ENCODE measurements at places on chromosomes 4 and X.

DNA sequence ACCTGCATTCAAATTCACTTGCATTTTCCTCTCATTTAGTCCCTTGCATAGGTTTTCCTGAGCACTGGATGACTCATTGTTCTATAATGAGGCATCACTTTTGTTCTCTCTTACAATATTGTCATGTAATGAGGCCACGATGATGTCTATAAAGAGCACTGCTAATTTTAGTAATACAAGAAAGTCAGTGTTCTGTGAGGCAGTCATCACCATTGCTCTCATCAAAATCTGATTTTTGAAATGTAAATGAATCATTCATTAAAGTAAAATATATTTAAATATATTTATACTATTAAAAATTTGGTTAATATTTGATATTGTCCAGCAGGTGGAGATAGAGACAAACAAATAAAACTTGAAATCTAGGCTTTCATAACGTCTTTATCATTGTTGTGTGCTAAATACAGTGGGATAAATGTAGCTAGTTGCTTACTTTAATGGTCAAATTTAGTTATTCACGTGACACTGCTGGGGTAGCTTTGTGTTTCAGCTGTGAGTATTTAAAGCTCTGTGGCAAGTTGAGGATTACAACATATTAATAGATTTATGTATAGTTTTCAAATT is 15.4 kb downstream of the HMGB2 start:
- no peak for DNase-seq

DNA sequence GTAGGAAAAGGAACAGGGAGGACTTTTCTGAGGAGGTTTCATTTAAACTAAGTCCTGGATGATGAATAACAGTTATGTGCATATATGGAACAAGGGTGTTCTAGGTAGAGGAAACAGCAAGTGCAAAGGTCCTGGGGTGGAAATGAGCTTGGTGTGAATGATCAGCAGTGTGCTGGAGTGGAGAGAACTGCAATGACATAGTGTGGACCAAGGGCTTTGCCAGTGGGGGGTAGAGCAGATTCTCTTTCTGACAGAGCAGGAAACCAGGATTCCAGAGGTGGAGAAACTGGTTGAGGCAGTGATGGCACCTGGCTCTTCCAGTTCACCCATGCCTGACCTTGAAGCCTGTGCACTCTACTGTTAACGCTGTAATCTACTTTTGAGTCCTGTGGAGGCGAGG is 1.7 kb downstream of the PPP1R3F start:
- peak; percentile 41 for DNase-seq

- no peak for DNase-seq
Observed at GRCh38 chr4:184400891-184401290, 73.5 kb downstream of the IRF2 start.

DNA sequence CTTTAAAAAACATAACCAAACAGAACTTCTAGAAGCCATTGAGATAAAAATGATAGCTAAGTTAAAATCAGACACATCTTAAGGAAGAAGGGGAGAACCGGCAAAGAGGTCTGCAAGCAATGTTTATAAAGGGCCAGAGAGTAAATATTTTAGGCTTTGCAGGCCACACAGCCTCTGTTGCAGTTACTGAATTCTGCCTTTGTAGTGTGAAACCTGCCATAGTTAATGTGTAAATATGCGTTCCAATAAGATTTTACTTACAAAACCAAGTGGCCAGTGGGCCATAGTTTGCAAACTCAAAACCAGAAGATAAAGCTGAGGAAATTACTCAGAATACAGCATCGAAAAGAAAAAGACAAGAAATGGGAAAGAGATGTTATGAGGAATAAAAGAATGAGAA is 33.6 kb downstream of the CHM start:
- DNase-seq: no peak

GRCh38 chr4:155423671-155424070 is 46.9 kb upstream of the MAP9 start:
- no peak for DNase-seq

DNA sequence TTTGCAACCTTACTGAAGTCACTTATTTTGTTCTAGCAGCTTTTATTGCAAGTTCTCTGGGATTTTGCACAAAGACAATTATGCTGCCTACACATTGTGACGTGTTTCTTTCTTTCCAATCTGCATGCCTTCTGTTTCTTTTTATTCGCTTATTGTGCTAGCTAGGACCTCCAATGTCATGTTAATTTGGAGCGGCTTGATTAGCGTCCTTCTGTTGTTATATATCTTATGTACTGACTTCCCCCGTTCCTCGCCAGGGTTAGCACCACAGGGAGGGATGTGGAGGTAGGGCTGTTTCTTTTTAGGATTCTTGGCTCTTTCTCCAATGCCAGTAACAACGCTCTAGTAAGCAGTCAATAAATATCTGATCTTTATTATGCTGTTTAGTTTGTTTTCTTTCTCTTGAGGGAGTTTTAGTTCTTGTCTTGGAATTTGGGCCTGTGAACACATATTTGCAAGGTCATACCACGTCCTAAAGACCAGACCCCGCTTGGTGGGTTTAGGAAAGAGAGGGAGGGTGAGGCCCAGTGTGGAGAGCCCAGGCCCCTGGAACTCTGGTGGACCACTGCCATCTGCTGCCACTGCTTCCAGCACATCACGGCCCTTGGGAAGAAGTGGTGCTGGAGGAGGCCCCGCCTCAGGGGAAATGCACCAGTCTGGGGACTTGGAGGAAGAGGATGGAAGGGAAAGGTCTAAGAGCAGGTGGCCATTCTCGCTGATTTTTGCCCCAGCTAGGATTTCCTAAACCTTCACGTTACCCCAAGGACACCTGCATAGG is 129.1 kb downstream of the TRIML1 start:
- no peak for DNase-seq

DNA sequence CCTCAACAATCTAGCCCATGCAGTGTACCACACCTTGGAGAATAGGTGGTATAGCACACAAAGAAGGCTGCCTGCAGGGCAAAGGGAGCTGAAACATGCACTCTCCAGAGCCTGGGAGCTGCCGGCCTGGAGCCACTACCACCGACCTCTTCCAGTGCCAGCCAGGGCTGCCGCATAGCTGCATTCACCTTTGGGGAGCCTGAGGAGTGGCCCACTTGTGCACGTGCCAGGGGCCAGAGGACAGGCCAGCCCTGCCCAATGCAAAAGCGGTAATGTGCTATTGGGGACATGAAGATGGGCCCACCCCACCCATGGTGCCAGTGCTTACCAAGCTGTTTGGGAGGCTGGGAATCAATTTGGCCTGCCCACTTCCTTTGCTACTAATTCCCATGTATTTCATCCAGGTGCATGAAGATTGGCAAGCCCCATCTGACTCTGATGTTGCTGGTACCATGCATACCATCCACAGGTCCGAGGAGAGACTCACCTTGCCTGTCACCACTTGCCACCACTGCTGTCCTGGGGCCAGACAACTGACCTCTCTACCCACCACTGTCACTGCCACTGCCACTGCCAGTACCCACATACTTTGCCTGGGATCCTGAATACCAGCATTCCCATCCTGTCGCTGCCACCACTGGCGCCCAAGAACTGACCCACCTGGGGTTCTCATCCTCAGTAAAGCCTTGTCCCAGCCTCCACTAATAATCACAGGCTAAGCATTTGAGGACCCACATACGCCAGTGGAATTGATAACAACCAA is 506.9 kb downstream of the MAGEB5 start:
- peak; percentile 58 for DNase-seq

GRCh38 chr4:7340553-7341433 is 93.9 kb downstream of the PSAPL1 start:
- peak; percentile 51 for DNase-seq

DNA sequence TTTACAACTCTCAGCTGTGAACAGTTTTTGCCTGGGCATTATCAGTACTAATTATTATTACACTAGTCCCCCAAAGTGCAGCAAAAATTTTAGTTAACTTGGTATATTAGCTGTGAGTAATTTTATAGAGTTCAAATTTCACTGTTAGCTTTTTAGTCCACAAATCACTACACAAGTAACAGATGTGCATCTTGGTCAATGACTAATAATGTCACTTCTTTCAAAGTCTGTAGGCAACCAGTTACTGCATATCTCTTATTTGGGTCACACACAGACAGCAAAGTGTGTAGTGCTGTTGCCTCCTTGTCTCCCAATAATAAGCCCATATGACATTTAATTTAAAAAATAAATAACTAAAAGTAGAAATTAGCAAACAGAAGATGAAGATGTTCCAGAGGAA is 159.9 kb downstream of the SCFD2 start:
- no peak for DNase-seq

DNA sequence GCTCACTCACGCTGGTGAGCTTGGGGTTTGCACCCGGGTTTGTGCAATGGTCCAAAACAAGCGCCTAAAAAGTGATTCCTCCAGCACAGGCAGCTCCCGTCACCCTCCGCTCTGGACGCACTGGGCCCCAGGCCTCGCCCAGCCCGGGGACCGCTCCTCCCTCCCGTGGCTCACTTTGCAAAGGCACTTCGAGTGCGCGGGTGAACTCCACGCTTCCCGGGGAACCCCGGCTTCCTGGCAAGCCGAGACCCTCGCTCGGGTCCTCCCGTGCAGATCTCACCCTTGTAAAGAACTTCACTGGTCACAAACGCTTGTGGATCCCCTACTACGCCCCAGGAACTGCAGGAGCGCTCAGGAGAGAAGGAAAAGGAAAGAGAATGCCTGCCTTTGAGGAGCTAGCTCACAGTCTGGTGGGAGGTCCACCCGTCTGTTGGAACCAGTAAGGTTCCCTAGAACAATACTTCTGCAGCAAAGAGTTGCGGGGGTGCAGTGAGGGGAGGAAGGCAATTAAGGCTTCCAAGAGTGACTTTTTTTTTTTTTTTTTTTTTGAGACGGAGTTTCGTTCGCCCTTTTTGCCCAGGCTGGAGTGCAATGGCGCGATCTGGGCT is at the start of gene CTPS2:
Gene CTPS2 (minus strand): TSS at position 122 of the 608 bp plus-strand sequence. CDS start 9,767 bp downstream, outside the sequence.
- peak; percentile 88 for DNase-seq

DNA sequence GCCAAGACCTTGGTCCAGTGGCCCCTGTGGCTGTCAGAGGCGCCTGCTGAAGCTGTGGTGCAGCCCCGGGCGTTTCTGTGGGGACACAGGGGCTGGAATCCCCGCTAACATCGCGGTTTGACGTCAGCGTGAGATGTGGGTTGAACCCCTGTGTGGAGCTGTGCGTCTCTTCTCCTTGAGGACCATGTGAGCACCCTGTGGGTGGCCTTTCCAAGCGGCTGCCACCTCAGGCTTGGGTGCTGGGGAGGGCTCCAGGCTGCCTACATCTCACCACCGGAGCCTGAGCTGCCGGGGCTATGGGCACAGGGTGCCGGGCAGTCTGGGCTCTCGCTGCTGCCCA is 27.7 kb downstream of the UVSSA start:
- peak; percentile 56 for DNase-seq

DNA sequence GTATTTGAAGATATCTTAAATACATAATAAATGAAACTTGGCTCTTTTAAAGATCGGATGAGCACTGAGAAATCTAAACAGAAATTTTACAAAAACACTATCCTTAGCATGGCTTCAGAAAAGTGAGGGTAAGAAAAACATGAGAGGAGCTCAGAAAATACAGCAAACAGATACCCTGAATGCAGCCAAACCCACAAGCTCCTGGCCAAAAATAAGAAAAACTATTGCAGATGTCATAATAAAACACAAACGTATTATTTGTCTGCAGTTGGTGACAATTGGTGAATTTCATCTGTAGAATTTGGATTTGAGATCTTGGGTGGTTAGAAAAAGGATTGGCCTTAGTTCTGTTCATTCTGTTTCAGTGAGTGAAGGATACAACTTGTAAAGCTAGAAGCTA is 603.9 kb downstream of the INPP4B start:
- no peak for DNase-seq

GRCh38 chr4:148300877-148301276 is 141.3 kb downstream of the NR3C2 start:
- no peak for DNase-seq

DNA sequence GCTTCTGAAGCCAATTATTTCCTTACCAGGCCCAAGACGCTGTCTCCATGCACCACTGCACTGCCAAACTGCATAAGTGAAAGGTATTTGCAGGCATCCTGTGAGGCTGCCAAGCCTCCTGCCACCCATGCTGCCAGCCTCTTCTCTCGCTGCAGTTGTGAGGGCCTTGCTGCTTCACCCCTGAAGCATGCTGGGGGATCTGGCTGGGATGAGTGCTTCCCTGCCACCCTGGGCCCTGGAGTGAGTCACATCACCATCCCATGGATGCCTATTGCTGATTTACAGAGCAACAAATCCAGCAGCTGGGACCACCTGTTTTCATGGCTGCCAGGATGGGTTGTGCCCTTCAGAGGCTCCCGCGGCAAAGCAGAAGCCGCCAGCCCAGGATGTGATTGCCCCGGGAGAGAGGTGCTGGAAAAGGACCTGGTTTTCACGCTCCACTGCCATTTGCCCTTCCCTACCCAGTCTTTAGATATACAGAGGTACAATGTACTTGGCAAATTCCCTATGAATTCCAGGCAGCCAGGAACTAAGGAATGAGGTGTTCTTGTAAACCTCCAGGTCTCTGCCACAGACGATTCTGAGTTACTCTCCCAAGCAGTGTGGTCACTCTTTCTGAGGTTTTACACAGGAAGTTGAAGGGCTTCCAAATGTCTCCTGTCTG is 41.5 kb upstream of the PTCHD1 start:
- DNase-seq: no peak

- no peak for DNase-seq
Observed at GRCh38 chr4:168600796-168601583, 104.1 kb downstream of the PALLD start.

DNA sequence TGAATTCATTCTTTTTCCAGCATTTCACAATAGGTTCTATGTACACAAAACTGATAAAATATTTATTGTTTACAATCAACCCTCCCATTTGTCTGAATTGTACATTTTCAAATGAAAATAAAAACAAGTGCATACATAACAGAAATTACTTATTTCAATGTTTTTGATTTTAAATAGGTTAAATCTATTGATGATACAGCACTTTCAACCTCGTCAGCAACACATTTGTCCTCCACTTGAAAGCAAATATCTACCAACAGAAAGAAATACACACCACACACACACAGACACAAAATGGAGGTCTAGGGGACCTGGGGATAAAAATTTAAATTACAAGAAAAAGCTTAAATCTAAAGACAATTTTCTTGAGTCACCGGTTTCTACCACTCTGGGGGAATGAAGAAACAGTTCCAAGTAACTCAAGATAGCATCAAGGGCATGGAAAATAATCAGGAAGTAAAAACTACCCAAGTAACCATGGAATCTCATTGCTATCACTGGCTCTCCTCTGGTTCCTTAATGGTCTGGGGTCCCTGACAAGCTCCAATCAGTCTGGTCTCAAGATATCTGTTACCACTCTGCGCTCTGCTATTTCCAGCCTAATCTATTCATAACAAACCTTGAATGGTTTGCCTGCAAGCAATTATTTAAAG is 27.6 kb downstream of the ANKRD17 start:
- DNase-seq: no peak

GRCh38 chr4:166230841-166231240 is 357.8 kb downstream of the TLL1 start:
- DNase-seq: no peak

DNA sequence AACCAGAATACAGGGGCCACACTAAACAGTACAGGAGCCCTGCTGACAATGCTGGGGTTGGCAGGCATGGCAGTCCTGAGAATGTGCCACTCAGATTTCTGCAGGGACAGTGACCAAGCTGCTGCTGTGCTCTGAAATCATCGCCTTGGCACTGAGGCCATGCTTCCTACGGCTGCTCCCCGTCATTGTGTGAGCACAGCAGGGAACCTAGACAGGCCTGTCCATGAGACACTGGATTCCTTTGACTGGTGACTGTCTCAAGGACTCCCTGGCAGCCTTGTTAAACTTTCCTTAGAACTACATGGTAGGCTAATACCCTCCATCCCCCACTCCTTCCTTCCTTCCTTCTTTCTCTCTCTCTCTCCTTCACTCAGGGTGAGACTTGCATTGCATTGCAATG is 111.4 kb downstream of the LUZP4 start:
- DNase-seq: no peak

- DNase-seq: no peak
Observed at GRCh38 chr4:147479786-147480185, 1.1 kb upstream of the EDNRA start.

GRCh38 chr4:118917582-118917981 is 28.9 kb downstream of the SYNPO2 start:
- no peak for DNase-seq
